ENCODE measurements at places on chromosomes 13 and 19.

DNA sequence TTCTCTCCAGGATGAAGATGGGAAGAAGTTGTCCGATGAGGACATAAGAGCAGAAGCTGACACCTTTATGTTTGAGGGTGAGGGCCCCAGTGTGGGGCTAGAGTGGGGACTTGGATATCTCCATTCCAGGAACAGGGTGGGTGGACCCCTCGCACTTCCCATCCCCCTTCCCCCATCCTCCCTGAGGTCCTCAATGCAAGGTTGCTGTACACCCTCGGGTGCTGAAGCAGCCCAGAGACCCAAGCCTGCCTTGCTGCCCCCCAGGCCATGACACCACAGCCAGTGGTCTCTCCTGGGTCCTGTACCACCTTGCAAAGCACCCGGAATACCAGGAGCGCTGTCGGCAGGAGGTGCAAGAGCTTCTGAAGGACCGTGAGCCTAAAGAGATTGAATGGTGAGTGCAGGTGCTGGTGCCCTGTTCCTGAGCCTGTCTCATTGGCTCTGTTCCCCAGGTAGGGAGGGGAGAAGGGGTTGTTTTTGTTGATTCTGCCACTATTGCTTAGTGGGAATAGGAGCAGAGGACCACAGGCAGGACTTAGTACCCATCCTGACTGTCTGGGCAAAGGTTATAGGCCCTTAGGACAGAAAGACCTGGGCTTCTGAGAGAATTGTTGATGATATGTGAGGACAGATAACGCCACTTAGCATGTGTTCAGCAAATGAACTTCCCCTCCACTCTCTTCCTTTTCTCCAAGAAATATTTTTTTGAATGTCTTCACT lies 12.0 kb downstream of the CYP4F3 start:
- DNase-seq = no peak

- peak; percentile 70 for DNase-seq
Observed at GRCh38 chr19:29610574-29611271, 4.6 kb downstream of the POP4 start.

GRCh38 chr13:110183910-110184309 lies 123.0 kb downstream of the COL4A1 start:
- no peak for DNase-seq

GRCh38 chr13:27080018-27080948 lies 91.3 kb downstream of the USP12 start:
- no peak for DNase-seq

DNA sequence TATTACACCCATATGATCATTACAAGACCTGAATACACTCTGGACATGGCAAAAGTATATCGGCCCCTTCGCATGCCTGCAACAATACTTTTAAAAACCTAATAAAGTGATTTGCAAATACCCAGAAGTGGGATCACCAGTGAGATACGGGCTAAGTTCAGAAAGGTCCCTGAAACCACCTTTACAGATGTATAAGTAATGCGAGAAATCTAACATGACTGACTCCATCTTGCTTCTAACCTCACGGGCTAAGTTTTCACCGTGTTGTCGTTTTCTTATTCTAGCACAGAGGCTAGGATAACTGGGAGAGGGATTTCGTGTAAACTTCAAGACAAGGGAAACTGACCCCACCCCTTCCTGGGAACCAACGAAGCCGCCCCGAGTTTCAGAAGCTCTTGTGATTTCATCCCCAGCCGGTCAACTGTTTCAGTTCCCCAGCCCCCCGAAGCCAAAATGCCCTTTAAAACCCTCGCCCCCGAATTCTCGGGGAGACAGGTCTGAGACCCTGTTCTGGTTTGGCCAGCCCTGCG lies 703 bp downstream of the NEK3 start:
- DNase-seq = no peak

GRCh38 chr13:79778741-79779460 lies 297.9 kb downstream of the NDFIP2 start:
- no peak for DNase-seq

- no peak for DNase-seq
Observed at GRCh38 chr13:31236211-31236786, 36.5 kb downstream of the B3GLCT start.

- DNase-seq = no peak
Observed at GRCh38 chr13:45575146-45575829, 40.3 kb downstream of the ERICH6B start.

GRCh38 chr19:1226227-1226518 lies 11.6 kb downstream of the CBARP start:
- DNase-seq = no peak

DNA sequence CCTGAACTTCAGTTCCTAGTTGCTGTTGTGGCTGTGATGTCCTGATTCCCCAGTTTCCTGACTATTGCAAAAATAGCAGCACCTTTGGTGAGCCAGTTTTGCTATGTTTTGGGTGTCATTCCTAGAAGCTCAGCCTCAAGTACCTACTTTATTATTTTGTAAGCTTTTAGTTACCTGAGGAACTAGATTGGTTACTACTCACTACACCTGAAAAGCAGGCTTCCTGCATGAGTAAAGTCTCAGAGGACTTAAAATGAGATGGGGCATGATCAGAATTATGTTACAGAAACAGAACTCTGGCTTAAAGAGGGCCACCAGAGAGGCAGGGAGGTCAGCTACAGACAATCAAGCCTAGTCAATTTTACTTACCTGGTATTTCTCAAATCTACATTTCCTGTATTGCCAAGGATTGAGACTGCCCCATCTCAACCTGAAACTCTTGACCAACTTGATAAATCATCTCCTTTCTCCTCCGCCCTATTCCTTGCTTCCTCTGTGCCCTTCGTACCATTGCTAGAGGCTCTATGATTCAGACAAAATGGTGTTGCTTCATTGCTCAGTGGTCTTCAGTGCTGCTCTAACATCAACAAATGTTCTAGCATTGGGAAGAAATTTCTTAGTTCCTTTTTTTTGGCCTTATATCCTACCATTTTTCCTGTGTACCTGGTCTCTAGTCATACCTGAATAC lies 58.9 kb downstream of the RAP2A start:
- no peak for DNase-seq

DNA sequence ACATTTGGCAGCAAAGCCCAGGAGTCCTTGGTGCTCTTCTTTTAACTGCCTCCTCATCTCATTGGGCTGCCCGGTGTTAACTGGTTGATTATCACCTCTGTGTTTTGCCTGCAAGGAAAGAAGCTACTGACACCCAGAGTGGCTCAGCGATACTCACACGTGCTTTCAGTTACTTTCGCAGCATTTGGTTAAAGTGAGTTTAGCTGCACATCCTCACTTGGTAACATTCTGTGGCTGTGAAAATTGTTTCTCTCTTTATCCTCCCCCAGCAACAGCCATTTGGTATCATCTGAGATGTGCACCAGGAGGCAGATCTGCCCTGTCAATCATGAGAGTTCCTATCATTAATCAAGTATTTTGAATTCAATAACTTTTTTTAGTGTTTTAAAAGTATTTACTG lies 44.6 kb upstream of the GPR183 start:
- peak; percentile 53 for DNase-seq

GRCh38 chr13:67223024-67223423 lies 7.1 kb downstream of the PCDH9 start:
- DNase-seq = no peak

DNA sequence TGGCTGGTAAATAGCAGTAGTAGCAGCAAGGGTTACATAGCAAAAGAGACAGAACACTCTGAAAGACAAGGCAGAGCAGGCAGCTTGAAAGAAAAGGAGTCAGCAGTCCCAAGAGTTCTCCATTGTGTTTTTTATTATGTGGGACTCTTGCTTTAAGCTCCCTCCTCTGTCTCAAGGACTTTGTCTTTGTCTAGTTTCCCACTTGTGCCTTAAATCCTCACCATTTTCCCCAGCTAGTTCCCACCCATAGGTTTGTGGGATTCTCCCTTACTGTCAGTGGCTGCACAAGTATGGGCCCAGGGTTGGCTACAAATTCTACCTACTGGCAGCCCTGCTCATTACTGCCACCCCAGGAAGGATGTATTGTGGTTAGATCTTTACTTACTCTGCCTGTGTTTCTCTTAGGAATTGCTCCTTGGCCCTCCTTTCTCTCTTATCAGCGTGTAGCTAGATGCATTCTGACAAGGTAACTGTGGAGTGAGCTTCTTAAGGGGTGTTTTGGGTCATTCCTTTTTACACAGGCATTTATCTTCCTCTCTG lies 413.4 kb upstream of the PCDH9 start:
- no peak for DNase-seq

GRCh38 chr13:86633346-86633745 lies 834.1 kb upstream of the SLITRK6 start:
- DNase-seq = no peak

DNA sequence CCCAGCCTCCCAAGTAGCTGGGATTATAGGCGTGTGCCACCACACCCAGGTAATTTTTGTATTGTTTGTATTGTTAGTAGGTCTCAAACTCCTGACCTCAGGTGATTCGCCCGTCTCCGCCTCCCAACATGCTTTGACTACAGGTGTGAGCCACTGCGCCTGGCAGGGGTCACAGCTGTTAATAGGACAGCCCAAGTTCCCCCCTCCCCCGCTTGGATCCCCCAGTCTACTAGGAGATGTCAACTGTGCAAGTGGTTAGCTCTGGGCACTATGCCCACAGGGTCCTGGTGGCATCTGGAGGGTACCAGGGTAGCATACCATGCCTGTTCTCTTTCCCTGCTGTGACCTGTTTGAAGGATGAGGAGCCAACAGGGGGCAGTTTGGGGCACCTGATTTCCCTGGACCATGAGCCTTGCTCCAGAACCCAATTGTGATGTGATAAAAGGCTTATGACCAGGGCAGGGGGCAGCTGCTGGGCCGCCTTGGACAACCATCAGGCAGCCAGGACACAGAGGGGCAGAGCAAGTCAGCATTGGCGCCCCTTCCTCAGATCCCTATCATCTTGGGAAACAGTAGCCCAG lies at the start of gene TSPAN16:
TSPAN16 (plus strand) TSS at position 496 of the 581 bp plus-strand sequence. CDS start 138 bp downstream, outside the sequence.
- no peak for DNase-seq

DNA sequence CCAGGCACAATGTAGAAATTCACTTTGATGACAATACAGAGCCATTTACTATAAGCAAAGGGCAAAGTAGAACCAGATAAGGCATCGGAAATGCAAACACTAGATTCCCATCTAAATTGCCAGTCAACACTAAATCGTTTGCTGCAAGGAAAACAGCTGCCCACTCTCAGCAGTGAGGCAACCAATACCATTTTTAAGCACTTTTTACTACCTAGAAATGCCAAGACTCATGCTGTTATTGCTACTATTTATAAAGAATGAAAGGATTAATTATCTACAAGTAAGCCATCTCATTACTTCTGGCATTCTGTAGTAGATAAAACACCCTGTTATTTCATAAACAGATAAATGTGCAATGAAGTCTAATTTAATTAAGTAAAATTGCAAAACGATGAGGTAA lies 422.0 kb downstream of the FGF14 start:
- DNase-seq = no peak

DNA sequence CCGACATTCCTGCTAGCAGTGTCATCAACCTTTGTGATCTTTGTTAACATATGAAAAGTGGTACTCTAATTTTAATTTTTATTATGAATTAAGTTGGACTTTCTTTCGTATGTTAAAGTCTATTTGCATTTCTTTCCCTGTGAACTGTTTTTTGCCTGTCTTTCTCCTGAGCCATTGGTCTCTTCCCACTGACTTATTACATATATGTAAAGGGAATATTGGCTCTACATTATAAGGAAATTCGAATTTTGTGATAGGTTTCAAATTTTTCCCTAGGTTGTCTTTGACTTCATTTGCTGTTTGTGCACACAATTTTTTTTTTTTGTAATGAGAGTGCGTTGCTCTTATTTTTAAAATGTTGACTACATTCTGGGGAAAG lies 442 bp upstream of the CDC16 start:
- DNase-seq = no peak

GRCh38 chr19:13794398-13794756 lies 866 bp upstream of the ZSWIM4 start:
- no peak for DNase-seq

DNA sequence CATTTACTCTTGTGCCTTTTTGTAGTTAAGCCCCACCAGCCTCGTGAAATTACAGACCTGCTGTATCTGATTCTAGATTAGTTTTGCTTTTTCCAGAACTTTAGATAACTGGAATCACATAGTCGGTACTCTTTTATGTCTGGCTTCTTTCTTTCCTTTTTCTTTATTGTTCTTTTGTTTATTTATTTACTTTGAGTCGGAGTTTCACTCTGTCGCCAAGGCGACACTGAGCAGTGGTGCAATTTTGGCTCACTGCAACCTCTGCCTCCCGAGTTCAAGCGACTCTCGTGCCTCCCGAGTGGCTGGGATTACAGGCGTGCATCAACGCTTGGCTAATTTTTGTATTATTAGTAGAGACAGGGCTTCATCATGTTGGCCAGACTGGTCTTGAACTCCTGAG lies 6.0 kb upstream of the NCCRP1 start:
- DNase-seq = no peak

DNA sequence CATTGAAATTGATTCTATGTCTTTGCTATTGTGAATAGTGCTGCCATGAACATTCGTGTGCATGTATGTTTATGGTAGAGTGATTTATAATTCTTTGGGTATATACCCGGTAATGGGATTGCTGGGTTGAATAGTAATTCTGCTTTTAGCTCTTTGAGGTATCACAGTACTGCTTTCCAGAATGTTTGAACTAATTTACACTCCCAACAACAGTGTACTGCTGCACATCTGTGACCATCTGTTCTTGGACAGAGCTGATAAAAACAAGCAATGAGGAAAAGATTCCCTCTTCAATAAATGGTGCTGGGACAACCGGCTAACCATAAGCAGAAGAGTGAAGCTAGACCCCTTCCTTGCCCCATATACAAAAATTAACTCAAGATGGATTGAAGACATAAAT lies 231.0 kb downstream of the MYO16 start:
- DNase-seq = no peak

DNA sequence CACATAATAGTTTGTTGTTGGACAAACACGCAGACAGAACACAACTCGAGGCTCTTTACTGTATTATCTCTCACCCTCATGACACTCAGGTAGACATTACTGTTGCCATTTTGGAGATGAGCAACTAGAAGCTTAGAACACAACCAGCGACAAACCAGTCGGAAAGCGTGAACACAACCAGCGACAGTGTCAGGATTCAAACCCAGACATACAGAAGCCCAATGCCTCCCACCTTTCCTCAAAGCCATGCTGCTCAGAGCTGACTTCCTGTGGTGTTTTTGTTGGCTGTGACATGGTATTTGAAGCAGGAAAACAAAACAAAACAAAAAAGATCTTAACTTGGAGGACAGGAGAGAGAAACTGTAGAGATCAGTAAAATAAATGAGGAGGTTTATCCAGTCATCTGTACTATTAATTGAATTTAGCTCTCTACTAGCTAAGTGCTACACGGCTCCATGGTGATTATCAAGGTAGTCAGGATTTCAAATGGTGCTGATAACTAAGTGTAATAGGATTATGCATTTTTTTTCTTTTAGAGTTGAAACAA lies 92.1 kb downstream of the STARD13 start:
- DNase-seq = no peak

GRCh38 chr13:22505489-22505888 lies 675.3 kb upstream of the SGCG start:
- DNase-seq = no peak

GRCh38 chr13:50747737-50748350 lies 95.6 kb downstream of the DLEU7 start:
- DNase-seq = no peak

DNA sequence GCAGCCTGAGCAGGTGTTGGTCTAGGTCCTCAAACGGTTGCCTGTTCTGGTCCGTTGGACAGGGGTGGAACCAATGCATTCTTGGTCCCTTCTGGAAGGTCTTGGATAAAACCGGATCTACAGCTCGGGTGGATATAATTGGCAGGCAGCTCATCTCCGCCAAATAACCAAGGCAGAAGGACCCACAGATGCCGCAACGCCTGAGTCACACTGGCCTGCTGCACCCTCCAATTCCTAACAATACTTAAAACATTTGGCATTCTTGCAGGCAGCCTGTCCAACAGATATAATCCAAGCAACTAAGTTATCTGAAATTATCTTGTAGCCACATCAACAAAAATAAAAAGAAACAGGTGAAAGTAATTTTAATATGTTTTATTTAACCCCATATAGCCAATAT lies 59.0 kb upstream of the FGF14 start:
- no peak for DNase-seq

Measured in T-helper 2 cell (primary cell).